ENCODE measurements at places on chromosomes 5 and 9. TPM values are rescaled to one million over a fixed set of nuclear protein-coding genes. Genes with fewer than 3 reads are reported as not detected.

VCAN gene
- 248 TPM for total RNA-seq

ZBTB34 gene
- total RNA-seq: 9.8 TPM

NEURL1B gene
- total RNA-seq: 27.3 TPM

B4GALT1 gene
- 14.6 TPM for total RNA-seq

- no peak overlapping the region for H3K27ac ChIP-seq
- no peak overlapping the region for H3K4me3 ChIP-seq
- H3K4me1 ChIP-seq: no peaks in the 10 kb centered on the region
- no peak for DNase-seq
- no peaks in the 10 kb centered on the region for H3K27me3 ChIP-seq
Observed at GRCh38 chr9:8062459-8062858, 262.9 kb upstream of the DMAC1 start.

- H3K4me3 ChIP-seq: no peak overlapping the region
- no peaks in the 10 kb centered on the region for H3K36me3 ChIP-seq
- no peak overlapping the region for H3K27ac ChIP-seq
- DNase-seq: no peak
- no peaks in the 10 kb centered on the region for H3K27me3 ChIP-seq
Observed at GRCh38 chr9:101462558-101462957, 27.0 kb upstream of the ALDOB start.

- DNase-seq: peak; percentile 10
- H3K36me3 ChIP-seq: no peaks in the 10 kb centered on the region
- H3K27me3 ChIP-seq: no peaks in the 10 kb centered on the region
- no peaks in the 10 kb centered on the region for H3K4me1 ChIP-seq
Observed at GRCh38 chr5:69019668-69020375, 74.0 kb upstream of the SLC30A5 start.

DNA sequence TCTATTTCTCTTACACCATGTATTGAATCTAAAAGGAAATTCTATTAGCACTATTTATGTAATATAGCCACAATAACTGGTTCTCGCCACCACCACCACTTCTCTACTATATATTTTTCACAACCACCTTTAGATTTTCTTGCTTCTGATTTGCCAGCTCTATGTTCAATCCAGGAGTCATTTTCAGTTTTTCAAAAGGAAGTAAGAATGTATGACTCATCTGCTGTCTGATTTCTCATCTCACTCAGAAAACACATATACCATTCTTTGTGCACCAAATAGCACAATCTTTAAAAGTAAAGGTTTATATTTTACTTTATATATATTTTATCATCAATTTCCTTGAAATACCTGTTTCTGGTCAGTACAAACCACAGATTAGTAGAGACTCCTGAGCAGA is 1127.5 kb downstream of the TAF11L14 start:
- H3K27ac ChIP-seq: no peak overlapping the region
- no peaks in the 10 kb centered on the region for H3K4me1 ChIP-seq
- H3K27me3 ChIP-seq: no peaks in the 10 kb centered on the region
- no peak overlapping the region for H3K4me3 ChIP-seq
- no peaks in the 10 kb centered on the region for H3K36me3 ChIP-seq

DNA sequence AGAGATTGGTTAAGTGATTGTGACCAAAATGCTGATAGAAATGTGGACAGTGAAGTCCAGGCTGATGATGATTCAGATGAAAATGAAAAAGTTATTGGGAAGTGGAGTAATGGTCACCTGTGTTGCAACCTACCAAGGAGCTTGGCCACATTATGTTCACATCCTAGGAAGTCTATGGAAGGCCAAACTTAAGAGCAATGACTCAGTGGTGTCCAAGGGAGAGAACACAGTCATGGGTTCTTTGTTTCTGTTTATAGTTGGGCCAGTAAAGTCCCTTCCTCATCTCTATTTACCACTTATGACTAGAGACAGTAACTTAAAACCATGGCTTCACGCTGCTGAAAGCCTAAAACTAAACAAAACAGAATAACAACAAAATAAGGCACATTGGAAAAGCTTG is 555.3 kb upstream of the DAB2 start:
- no peaks in the 10 kb centered on the region for H3K27me3 ChIP-seq
- H3K36me3 ChIP-seq: no peaks in the 10 kb centered on the region
- H3K4me3 ChIP-seq: no peak overlapping the region
- H3K4me1 ChIP-seq: no peaks in the 10 kb centered on the region
- no peak overlapping the region for H3K27ac ChIP-seq

GRCh38 chr5:97162045-97162444 is 19.6 kb upstream of the LIX1 start:
- no peaks in the 10 kb centered on the region for H3K27me3 ChIP-seq
- no peak overlapping the region for H3K4me3 ChIP-seq
- peak; percentile 85 for DNase-seq

GRCh38 chr9:9557804-9558334 is 1054.9 kb downstream of the PTPRD start:
- H3K4me3 ChIP-seq: no peak overlapping the region
- no peaks in the 10 kb centered on the region for H3K4me1 ChIP-seq
- no peak overlapping the region for H3K27ac ChIP-seq
- H3K27me3 ChIP-seq: no peaks in the 10 kb centered on the region
- no peak for DNase-seq

- H3K4me1 ChIP-seq: peaks cover 4% of the 10 kb centered on the region
- H3K27ac ChIP-seq: no peak overlapping the region
- no peak overlapping the region for H3K4me3 ChIP-seq
- no peak for DNase-seq
- H3K27me3 ChIP-seq: no peaks in the 10 kb centered on the region
- no peaks in the 10 kb centered on the region for H3K36me3 ChIP-seq
Observed at GRCh38 chr5:133309166-133309795, 257.5 kb downstream of the HSPA4 start.

DNA sequence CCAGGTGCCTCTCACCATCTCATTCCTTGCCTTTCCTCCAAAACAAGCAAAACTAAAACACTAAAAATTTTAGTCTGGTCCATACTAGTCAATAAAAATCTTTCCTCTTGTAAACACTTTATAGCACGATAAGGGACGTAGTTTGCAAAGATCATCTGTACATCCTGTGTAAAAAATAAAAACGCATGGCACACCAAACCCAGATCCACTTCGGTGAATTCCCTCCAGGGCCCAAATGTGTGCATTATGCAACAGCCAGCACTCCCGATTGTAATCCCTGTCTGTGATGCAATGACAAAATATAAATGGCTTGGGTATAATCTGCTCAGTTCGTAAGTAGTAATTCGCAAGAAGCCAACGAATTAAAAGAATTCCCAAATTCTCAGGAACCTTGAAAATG is 1.4 kb downstream of the FAM169A start:
- DNase-seq: no peak
- H3K4me1 ChIP-seq: peaks cover 9% of the 10 kb centered on the region
- no peaks in the 10 kb centered on the region for H3K36me3 ChIP-seq
- peaks cover 37% of the 10 kb centered on the region for H3K27me3 ChIP-seq
- no peak overlapping the region for H3K27ac ChIP-seq

DNA sequence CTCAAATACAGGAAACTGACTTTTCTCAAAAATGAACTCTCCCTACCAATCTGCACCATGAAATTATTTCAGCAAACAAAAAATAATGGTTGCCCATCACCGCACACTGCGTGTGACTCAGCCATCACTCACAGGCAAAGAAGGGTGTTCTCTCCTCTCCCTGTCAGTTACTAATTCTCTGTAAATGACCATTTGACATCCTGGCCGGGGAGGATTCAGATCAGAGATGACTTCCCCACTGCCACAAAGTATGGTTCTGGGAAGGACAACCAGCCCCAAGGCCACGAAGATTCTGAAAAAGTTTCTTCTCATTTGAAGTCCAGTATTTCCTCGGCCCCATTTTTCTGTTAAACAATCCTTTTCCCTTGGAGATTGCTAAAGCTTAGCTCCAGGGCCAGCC is 199.4 kb downstream of the AUH start:
- peak overlapping the region; percentile 67 for H3K27ac ChIP-seq
- no peaks in the 10 kb centered on the region for H3K27me3 ChIP-seq
- H3K36me3 ChIP-seq: no peaks in the 10 kb centered on the region
- DNase-seq: no peak
- H3K4me3 ChIP-seq: no peak overlapping the region

GRCh38 chr9:70411121-70411929 is 3.1 kb downstream of the KLF9 start:
- H3K27me3 ChIP-seq: peaks cover 28% of the 10 kb centered on the region
- H3K27ac ChIP-seq: peak overlapping the region; percentile 22
- DNase-seq: peak; percentile 22
- H3K4me3 ChIP-seq: peak overlapping the region; percentile 77
- peaks cover 32% of the 10 kb centered on the region for H3K4me1 ChIP-seq

DNA sequence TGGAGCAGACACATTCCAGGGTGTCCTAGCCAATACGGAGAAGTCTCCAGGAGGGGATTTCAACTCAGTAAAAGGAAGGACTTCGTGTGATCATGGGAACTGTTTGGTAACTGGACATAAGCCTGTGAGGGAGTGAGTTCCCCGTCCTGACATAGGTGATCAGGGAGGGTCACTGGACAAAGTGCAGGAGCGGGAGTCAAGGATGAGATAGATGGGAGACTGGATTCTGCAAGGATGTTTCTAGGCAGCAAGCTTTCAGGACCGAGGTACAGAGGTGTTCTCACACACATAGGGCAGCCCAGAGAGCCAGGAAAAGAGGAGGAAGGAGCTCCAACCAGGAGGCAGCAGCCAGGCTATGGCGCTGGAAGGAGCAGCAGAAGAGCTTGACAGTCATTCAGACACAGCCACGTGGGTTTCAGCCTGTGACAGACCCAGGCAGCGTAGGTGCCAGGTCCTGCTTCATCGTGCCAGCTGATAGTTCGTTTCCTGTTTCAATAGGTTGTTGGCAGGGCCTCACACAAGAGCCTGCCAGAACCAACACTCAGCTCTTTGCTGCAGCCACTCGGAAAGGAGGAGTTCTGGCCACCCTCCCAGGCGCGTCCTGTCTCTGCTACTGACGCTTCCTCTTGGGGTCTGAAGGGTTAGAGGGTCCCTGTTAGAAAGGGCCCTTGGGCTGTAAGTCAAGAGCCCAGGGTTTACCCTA is 84.1 kb downstream of the AMBP start:
- H3K27ac ChIP-seq: peak overlapping the region; percentile 18
- H3K4me1 ChIP-seq: peaks cover 83% of the 10 kb centered on the region
- no peaks in the 10 kb centered on the region for H3K27me3 ChIP-seq
- no peak overlapping the region for H3K4me3 ChIP-seq
- peak; percentile 90 for DNase-seq
